ENCODE measurements at places on chromosomes 16 and 17.

DNA sequence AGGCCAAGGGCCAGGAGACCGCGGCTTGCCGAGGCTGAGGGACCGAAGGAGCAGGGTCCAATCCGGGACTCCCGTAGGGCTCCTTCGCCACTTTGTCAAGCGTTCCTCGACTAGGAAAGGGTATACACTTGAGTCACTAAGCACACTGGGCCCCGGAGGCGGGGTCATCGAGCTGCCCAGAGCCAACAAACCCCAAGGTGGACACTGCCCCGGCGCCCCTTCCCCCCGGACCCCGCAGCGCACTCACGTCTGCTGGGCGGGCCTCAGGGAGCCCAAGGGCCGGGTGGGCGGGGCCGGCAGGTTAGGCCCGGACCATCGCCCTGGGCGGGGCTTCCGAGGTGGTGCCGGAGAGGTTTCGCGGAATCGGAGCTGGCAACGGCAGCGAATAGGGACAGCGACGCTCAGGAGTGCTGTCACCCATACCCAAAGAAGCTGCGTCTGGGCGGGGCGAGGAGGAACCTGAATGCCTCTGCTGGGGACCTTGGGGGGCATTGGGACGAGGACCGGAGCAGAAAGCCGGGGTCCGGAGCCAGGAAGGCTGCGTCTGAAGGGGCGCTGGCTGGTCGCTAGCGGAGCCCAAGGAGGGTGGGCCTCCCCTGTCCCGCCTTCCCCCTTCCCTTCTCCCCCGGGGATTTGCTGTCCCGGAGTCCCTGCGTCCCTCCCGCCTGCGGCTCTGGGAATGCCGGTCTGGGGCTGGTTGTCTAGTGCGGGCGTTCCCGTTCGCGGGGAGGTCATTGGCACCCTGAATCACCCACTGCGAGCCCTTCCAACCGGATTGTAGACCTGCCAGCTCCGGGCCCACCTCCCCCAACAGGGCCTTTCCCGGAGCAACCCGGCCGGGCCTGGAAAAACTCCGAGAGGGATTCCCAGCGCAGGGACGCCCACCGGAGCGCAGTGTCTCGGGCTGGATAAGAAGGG is 118.2 kb upstream of the SMURF2 start:
- H3K4me1 ChIP-seq: peaks cover 39% of the 10 kb centered on the region
- peaks cover 8% of the 10 kb centered on the region for H3K36me3 ChIP-seq
- peak overlapping the region; percentile 48 for H3K27ac ChIP-seq
- DNase-seq: peak; percentile 71
- H3K27me3 ChIP-seq: no peaks in the 10 kb centered on the region

DNA sequence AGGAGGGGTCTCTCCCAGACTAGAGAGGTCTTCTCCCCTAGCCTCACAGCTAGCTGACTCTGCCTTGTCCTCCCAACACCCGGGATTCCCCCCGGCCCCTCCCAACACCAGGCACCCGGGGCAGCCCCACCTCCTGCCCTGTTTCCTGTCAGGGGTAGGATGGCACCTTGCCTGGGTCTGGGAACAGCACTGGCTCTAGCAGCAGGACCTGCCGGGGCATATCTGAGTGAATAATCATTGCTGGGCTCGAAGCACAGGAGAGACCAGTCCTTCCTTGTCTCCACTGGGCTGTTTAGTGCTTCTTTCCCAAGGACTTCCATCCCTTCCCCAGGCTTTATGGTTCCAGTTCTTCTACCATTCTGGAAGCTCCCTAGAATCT is 25.7 kb downstream of the MINK1 start:
- no peak for DNase-seq
- no peak overlapping the region for H3K4me3 ChIP-seq
- H3K4me1 ChIP-seq: no peaks in the 10 kb centered on the region
- peaks cover 18% of the 10 kb centered on the region for H3K36me3 ChIP-seq
- no peaks in the 10 kb centered on the region for H3K27me3 ChIP-seq

DNA sequence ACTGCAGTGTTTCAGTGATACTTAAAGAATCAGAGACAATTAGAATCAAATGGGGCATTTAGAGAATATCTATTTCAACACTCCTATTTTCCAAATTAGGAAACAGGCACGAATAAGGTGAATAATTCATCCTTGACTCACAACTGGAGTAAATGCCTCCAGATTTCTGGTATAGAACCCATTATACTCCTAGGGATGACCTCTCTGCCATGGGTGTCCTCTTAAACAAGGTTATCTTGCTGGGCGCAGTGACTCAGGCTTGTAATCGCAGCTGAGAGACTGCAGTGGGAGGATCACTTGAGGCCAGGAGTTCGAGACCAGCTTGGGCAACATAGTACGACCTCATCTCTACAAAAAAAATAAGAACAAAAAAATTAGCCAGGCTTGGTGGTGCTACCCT is 139.8 kb upstream of the ELAC2 start:
- H3K4me3 ChIP-seq: no peak overlapping the region
- no peaks in the 10 kb centered on the region for H3K4me1 ChIP-seq
- DNase-seq: no peak
- no peaks in the 10 kb centered on the region for H3K27me3 ChIP-seq
- H3K27ac ChIP-seq: no peak overlapping the region

DNA sequence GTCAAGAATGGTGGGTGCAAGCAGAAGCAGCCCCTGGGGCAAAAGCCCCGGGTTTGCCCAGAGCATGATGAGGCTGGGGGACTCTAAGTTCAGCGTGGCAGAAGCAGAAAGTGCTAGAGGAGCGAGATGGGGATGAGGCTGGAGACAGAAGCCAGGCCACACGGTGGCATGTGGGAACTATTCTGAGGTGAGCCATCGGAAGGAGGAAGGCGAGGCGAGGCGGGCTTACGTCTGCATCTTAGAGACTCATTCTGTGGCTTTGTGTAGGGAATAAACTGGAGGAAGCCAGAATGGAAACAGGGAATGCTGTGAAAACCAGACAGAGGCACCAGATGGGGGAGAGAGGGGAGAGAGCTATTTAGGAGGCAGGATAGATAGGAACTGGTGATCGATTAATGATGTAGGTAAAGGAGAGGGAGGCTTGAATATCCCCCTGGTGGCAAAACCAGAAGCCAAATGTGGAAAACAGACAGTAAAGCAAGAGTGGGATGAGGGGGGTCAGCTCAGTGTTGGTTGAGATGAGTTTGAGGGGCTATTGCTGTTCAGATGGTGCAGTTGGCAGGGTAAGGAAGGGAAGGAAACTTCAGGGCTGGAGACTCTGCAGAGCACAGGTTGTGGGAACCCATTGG is 3.1 kb upstream of the TNFSF13 start:
- no peak overlapping the region for H3K27ac ChIP-seq
- H3K4me1 ChIP-seq: peaks cover 32% of the 10 kb centered on the region
- no peaks in the 10 kb centered on the region for H3K27me3 ChIP-seq
- no peak overlapping the region for H3K4me3 ChIP-seq
- no peak for DNase-seq
- H3K36me3 ChIP-seq: peaks cover 6% of the 10 kb centered on the region

DNA sequence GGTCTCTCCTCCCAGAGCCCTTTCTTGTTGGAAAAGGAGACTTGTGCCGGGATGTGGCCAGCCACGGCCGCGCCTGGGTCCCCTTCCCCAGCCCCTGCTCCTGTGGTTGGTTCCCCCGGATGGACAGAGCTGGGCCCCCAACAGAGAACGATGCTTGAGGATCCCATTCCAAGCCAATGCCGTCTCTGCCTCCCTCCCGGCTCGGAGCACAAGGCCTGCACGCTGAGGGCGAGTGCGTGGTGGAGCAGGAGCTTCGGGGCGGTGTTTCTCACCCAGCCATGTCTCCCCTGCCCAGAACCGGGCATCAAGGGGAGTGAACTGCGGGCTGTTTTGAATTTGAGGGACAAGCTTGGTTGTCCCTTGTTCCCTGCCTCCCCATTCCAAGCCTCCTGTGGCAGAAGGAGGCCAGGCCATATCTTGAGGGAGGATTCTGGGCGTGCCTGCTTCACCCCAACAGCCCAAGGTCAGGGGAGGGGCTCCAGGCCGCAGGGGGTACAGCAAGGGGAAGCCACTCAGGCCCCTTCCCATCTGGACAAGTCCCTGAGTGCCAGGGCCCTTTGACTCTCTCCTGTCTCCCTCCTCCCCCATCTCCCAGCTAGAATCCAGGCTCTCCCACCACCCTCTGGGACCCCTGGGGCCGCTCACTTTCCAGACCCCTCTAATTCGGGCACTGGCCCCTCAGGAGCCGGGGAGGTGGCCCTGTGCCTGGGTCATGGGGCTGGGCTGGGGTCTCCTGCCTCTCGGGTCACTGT is 43.6 kb downstream of the SOCS3 start:
- H3K4me1 ChIP-seq: peaks cover 25% of the 10 kb centered on the region
- H3K36me3 ChIP-seq: no peaks in the 10 kb centered on the region
- DNase-seq: no peak
- peak overlapping the region; percentile 32 for H3K27ac ChIP-seq

- no peak overlapping the region for H3K27ac ChIP-seq
- no peak overlapping the region for H3K4me3 ChIP-seq
- no peaks in the 10 kb centered on the region for H3K4me1 ChIP-seq
- DNase-seq: no peak
- no peaks in the 10 kb centered on the region for H3K27me3 ChIP-seq
Measured at GRCh38 chr16:19809693-19810092, 75.0 kb downstream of the GPRC5B start.

GRCh38 chr17:17757391-17757791 is 76.1 kb downstream of the RAI1 start:
- no peaks in the 10 kb centered on the region for H3K27me3 ChIP-seq
- DNase-seq: no peak
- peaks cover 19% of the 10 kb centered on the region for H3K4me1 ChIP-seq
- H3K36me3 ChIP-seq: no peaks in the 10 kb centered on the region

- H3K27ac ChIP-seq: no peak overlapping the region
- peaks cover 31% of the 10 kb centered on the region for H3K4me1 ChIP-seq
- no peaks in the 10 kb centered on the region for H3K36me3 ChIP-seq
- no peaks in the 10 kb centered on the region for H3K27me3 ChIP-seq
Measured at GRCh38 chr17:2852729-2853282, 56.6 kb downstream of the RAP1GAP2 start.

DNA sequence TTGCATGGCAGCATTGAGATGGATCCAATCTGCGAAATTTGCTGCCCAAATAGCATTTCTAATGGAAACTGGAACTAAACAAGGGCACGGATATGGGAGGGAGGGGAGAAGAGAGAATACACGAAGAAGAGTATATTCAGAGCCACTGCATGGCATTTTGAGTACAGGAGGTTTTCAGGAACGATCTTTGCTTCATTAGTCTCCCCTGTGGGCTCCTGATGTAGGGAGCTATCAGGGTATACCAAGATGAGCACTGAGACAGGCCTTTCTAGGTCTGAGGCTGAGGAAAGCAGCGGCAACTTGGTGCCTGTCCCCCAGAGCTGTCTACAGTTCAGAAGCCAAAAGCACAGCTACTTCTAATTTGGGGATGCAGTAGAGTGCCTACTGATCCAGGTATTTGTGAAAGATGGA is 257.7 kb upstream of the PMFBP1 start:
- no peak overlapping the region for H3K27ac ChIP-seq
- no peaks in the 10 kb centered on the region for H3K4me1 ChIP-seq
- H3K4me3 ChIP-seq: no peak overlapping the region
- H3K36me3 ChIP-seq: no peaks in the 10 kb centered on the region
- DNase-seq: no peak
- H3K27me3 ChIP-seq: no peaks in the 10 kb centered on the region
